Activated CD4-positive, alpha-beta memory T cell treated with anti-CD3 and anti-CD28 coated beads, Interleukin-2, amount 10 ng/mL, durations not matched to agents 7 days and 5 days (primary cell): ENCODE measurements at places on chromosomes 11 and 22. TPM values are rescaled to one million over a fixed set of nuclear protein-coding genes. Genes with fewer than 3 reads are reported as not detected.

DNA sequence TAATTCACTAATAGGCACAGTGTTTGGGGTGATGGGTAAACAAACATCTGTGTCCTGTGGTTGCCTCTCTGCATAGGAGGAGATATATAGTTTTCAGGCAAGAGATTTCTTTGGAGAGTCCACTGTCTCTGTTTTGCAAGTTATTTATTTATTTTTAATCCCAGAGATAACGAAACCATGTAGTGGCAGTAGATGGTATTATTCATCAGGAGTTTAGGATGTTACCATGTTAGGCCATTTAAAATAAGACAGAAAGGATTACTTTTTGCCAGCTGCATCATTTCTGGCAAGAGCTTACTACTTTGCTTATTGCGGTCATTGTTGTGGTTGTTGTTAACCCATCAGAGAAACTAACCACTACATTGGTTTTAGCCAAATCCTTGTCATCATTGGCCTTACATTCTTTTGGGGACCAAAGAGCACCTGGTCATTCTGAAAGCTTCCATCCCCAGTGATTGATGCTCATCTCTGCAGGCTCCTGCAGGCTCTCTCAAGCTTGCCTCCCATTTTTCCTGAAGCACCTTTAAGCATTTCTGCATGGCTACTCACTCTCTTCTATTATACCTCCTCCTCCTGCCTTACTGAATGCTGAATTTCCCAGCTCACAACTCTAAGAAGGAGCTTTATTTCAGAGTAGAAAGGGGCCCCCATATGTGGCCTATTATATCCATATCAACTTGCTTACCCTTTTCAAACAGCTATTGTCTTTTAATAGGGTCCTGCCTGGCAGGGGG lies 84.4 kb downstream of the CSTPP1 start:
- no peak for DNase-seq

Gene ZNF280A
- total RNA-seq: not detected

Gene RIMBP3B
- 0.55 TPM for total RNA-seq

DNA sequence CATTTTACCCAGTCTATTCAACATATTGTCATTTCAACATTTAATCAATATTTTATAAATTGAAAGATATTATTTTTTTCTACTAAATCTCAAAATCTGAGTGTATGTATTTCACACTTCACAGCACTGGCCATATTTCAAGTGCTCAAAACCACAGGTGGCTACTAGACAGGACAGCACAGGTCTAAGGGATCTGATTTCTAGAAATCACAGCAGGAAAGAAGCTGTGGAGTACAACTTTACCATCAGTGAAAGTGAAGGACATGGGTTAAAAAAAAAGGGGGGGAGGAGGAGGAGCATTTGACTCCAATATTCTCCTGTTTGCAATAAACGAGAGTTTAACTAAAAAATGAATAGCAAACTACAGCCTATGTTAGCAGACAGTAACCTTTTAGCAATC lies 4.5 kb downstream of the PRDM10 start:
- DNase-seq: no peak

GRCh38 chr22:23816156-23816976 lies 22.4 kb downstream of the DERL3 start:
- no peak for DNase-seq

Gene SCN4B
- not detected for total RNA-seq

Gene RNH1
- 109 TPM for total RNA-seq

DNA sequence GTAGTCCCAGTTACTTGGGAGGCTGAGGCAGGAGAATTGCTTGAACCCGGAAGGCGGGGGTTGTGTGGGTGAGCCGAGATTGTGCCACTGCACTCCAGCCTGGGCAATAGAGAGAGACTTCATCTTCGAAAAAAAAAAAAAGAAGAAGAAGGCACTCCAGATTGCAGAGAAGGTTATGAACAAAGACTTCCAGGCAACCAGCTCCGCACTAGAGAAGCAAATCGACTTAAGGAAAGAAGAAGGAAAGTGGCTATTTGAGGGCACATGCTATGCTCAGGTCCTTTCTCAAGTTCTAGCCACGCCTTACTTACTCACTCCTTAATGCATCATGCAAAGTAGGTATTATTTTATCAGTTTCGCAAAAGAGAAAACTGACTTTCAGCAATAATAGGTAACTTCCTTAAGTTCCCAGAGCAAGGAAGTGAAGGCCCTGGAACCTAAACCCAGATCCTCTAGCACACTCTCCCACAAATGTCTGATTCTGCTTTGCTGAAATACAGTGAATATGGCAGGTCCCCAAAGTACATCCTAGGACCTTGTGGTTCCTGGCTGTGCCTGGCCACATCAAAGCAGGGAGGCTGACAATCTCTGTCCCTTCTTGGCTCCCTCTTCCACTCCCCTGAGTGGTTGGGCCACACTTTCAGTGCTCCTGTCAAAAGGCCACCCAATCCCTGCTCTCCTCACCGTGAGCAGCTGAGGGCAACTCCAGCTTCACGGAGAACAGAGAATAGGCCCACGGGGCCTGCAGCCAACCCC lies 14.2 kb downstream of the CD3E start:
- no peak for DNase-seq

Gene JAML
- total RNA-seq: 102 TPM

Gene BIK
- 2.6 TPM for total RNA-seq

GRCh38 chr11:116478669-116479668 lies 293.8 kb downstream of the BUD13 start:
- DNase-seq: no peak

DNA sequence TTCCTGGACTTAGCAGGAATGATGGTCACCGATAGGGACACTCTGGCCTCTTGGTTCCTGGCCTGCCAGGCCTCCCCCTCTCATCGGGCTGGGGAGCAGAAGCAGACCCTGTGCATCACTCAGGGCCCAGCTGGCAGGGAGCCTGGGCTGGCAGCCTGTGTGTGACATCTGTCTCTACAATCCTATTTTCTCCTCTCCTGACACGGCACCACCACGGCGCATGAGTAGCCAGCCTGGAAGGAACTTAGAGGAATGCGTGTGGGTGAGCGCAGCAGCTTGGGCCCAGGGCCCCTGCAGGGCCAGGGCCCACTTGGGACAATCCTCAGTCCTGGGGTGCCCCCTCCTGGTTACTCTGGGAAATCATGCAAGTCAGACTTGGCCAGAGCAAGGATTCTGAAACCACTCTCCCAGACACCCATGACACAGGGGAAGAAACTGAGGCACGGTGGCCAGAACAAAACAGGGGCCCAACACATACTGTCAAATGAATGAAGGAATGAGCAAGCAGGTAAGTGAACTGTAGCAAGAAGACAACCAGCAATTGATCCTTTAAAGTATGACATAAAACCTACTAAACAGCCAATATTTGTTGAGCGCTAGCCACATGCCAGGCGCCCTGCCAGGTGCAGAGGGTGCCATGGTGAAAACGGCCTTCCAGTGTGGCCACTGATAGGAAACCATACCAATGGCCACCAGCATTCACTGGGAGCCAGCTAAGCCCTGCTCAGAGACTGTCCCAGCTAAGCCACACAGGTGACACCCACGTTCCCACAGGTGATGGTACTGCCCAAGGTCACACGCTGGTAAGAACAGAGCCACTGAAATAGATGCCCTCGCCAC lies 13.3 kb downstream of the RSPH14 start:
- DNase-seq: peak; percentile 72

Gene GAS2
- total RNA-seq: 1.1 TPM

DNA sequence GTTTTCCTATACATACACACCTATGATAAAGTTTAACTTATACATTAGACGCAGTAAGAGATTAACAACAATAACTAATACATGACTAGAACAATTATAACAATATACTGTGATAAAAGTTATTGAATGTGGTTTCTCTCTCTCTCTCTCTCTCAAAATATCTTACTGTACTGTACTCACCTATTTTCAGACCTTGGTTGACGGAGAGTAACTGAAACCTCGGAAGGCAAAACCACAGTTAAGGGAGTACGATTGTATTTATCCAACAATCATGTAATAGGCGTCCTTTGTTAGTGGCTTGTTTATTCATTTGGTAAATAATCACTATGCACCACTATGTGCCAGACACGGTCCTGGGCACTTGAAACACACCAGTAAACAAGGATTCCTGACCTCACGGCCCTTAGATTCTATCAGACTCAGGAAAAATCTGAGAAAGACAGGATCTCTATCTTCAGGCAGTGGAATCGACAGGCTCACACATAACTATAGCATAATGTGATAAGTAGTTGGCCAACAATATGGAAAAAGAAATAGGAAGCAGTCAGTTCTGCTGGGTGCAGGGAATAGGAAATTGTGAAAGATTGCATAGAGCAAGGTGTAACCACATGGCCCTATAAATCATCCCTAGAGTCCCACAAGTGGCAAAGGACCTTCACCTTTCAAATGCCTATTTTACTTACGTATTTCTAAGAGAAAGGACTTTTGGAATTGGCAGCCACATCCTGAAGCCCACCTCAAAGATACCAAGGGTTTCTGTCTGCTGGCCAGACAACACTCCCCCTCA lies 12.0 kb downstream of the ETS1 start:
- no peak for DNase-seq

DNA sequence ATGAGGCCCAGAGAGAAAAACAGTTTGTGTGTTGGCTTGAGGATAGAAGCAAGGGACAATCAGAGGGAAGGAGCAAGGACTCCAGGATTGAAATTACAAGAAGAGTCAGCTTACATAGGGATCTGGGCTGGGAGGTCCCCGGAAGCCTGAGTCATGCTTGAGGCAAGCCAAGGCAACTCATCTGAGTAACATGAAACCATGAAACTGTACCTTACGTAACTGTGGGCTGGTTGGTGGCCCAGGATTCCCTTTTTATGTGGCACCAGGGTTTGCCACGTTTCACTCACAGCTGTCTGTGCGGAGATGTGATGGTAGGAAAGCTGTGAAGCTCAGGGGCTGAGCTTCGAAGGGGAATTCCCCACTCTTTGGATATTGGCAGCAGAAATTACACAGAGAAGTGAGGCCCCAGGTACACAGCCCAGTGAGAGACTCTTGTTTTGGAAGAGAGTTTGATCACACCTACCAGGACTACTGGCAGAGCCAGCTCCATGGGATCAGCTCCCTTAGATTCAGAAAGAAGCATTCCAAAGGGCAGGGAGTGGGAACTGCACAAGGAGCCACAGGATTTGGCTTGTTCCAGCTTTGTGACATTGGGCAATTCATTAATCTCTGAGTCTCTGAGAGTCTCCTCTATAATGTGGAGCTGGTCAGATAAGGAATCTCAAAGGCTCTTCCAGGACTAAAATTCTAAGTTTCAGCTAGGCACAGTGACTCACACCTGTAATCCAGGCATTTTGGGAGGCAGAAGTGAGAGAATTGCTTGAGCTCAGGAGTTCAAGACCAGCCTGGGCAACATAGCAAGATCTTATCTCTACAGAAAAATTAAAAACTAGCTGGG lies 7.8 kb downstream of the SLC5A1 start:
- DNase-seq: peak; percentile 74

DNA sequence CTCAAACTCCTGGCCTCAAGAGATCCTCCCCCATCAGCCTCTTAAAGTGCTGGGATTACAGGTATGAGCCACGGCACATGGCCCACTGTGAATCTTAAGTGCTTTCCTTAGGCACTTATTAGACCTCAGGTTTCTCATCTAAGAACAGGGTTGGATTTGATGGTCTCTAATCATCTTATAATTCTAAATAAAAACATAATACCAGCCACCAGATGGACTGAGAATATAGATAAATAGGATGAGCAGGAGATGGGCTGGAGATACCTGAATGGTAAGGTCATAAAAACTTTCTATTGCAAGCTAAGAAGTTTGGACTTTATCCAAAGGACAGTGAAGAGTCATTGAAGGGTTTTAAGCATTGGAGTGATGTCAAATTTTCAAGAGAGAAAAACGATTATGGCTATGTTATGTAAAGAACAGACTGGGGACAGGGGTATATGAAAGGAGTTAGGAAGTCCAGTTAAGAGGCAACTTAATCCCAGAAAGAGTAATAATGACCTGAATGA lies 85.2 kb downstream of the RELT start:
- no peak for DNase-seq

- no peak for DNase-seq
These were observed 4.6 kb upstream of the ACER3 start for GRCh38 chr11:76856106-76856505.

Gene PRG2
- total RNA-seq: 0.33 TPM

Gene SHANK2
- not detected for total RNA-seq

Gene OR51E2
- total RNA-seq: not detected

- no peak for DNase-seq
These were observed 623.7 kb upstream of the CCDC90B start for GRCh38 chr11:83909579-83910534.

DNA sequence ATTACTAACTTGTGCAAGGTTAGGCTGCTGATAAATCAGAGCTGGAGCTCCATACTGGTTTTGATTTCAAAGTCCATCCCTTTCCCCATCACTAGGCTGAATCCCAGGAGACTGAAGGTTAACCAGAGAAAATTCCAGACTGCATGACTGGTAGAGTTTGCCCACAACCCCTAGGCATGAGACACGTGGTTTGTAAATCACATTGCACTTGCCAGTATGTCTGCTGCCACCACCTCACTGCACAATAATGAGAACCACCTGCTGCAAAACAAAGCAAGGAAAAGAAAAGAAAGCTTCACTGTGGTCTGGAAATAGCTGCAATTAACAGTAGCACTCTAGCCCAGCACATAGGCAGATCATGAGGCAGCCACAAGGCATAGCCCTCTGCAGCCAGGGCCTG lies 67.6 kb upstream of the NTM start:
- no peak for DNase-seq

GRCh38 chr11:125364121-125364826 lies 131.8 kb downstream of the FEZ1 start:
- DNase-seq: peak; percentile 23

DNA sequence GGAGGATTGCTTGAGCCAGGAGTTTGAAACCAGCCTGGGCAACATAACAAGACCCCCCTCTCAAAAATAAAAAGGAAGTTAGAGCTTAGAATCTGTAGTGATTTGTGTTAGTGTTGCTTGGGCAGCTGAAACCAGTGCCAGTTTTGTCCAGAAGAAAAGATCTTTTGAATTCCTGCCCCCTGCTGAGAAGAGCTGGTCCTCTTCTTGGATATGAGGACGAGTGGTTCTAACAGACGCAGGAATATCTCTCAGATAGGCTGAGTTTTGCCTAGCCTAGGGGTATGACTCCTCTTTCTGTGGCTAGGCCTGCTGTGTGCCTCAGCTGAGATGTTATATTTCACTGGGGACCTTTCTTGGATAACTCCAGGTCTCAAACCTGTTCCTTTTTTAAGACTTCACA lies 102.8 kb downstream of the STIM1 start:
- no peak for DNase-seq
